Forelimb muscle (tissue), 1 donor: ENCODE measurements at places on chromosomes 2 and 18.

GRCh38 chr18:28189400-28190239 is 12.7 kb upstream of the CDH2 start:
- DNase-seq = no peak

GRCh38 chr2:128686881-128687555 is 368.4 kb upstream of the HS6ST1 start:
- DNase-seq = no peak

GRCh38 chr18:31685097-31686082 is 1.0 kb upstream of the B4GALT6 start:
- peak; percentile 43 for DNase-seq

GRCh38 chr2:128986867-128987268 is 668.2 kb upstream of the HS6ST1 start:
- no peak for DNase-seq

- no peak for DNase-seq
Observed at GRCh38 chr2:65129286-65129825, 550 bp downstream of the RAB1A start.

DNA sequence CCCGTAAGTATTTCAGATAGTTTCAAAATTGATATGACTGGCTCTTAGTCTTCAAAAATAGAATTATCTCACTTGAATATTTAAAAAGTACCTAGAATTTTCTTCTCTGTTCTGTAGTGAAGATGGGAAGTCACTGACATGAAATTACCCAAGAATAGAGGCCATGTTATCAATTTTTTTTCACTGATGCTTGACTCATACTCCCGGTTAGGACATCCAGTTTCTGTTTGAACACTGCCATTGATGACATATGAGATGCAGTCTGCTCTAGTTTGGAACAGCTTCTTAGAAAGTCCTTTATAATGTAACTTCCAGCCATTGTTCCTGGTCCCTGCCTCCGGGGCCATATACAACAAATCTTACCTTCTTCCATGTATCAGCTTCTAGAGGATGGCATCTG is 26.0 kb downstream of the MAP3K20 start:
- no peak for DNase-seq

GRCh38 chr2:18067588-18068384 is 189.3 kb downstream of the KCNS3 start:
- DNase-seq = no peak

DNA sequence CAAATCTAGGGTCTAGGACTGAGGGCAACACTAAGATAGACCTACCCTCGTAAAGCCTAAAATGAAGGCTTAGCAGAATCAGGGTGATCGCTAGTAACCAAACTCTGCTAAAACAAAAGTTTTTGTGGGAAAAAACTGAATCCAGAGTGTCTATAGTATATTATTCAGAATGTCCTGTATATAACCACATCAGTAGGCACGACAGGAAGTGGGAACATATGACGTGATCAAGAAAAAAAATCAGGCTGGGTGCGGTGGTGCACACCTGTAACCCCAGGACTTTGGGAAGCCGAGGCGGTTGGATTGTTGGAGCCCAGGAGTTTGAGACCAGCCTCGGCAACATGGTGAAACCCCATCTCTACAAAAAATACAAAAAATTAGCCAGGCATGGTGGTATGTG is 106.1 kb downstream of the UGGT1 start:
- DNase-seq = no peak

- no peak for DNase-seq
Observed at GRCh38 chr2:237253046-237253702, 160.8 kb downstream of the COL6A3 start.

DNA sequence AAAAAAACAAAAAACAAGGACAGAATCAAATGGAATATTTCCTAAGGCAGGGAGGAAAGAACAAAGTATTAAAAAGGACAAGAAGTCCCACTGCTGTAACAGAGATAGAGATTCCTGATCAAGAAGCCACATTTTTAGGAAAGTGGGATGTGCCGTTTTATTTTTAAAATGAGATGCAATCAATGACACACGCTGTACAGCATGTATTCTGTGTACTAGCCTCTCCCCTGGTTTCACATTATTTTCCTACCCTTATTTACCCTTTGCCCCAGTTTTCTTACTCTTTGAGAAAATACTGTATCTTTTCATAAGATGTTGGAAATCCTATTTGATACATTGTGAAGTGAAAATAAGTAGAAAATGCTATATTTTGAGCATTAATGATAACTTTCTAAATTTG is 45.8 kb downstream of the E2F6 start:
- no peak for DNase-seq

DNA sequence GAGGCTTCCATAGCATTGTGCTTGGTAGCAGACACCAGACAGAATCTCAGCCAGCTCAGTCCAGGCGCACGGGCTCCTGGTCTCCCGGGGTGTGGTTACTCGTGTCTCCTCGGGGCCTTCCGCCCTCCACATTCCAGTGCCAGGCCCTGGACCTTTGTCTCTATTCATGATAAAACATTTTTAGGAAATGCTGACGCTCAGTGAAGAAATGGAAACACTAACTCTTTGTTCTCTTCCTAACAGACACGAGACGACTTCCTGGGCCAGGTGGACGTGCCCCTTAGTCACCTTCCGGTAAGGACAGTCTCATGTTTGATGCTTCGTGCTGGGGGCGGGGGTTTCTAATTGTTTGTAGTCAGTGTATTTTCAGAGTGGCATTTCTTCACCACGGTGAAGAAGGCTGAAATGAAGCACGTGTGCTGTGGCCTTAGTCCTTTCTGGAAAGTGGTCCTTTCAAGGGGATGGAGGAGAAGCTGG is 271.8 kb downstream of the NEDD4L start:
- DNase-seq = no peak

- DNase-seq = no peak
Observed at GRCh38 chr2:230129343-230129742, 60.6 kb upstream of the SLC16A14 start.

DNA sequence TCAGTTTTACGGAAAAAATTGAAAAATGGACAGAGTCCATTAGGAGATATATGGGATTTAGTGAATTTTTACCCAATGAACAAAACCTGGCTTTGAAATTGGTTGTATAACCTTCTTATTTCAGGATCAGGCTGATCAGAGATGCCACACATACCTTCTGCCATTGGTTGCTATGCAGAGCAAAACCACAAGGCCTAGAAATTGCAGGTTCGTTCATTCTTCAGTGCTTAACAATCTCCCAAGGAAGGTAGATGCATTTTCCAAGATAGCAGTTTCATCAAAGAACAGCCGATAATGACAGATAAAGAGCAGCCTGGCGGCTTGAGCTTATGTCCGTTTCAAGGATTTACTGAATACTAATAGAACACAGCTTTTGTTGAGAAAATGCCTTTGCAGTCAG is 868.8 kb downstream of the EPHA4 start:
- DNase-seq = no peak

DNA sequence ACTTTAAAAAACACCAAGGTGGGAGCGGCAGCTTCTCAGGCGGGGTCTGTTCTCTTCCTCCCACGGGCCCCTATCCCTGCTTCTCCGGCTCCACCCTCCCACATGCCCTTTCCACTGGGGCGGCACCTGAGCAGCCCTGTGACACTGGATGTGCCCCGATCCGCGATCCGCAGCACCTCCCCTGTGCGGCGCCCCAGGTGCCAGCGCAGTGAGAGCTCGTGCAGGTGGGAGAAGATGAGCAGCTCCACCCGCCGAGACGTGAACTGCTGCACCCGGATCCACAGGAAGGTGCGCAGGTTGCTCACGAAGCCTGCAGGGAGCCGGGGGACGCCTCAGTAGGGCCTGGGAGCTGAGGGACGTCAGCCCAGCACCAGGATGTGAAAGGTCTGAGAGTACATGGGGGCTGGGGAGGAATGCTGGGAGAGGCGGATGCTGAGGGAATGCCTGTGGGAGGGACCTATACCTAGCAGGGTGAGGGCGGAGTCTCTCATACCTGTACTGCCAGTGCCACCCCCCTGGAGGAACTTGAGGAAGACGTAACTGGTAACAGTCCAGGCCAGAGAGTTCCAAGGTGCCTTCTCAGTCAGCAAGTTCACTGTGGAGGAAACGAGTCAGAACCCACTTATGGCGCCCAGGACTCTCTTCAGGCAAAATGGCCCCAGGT is 2.8 kb downstream of the ABCB6 start:
- no peak for DNase-seq

DNA sequence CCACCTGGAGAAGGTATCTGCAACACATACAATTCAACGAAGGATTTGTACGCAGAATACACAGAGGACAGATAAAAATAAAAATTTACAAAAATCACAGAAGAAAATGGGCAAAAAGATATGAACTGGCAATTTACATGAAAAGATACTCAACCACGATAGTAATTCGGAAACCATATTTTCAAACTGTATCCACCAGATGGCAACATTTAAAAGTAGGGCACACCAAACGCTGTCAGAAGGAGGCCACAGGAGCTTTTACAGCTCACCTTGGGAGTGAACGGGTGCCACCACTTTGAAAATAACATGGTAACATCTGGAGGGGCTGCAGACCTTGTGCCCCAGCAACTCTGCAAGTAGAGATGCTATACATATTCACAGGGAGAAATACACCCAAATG is 9.8 kb downstream of the KIF1A start:
- no peak for DNase-seq

GRCh38 chr2:239762655-239763269 is 262.4 kb downstream of the NDUFA10 start:
- no peak for DNase-seq
